GM19239 (cell line): ENCODE measurements at places on chromosomes 6 and 20.

DNA sequence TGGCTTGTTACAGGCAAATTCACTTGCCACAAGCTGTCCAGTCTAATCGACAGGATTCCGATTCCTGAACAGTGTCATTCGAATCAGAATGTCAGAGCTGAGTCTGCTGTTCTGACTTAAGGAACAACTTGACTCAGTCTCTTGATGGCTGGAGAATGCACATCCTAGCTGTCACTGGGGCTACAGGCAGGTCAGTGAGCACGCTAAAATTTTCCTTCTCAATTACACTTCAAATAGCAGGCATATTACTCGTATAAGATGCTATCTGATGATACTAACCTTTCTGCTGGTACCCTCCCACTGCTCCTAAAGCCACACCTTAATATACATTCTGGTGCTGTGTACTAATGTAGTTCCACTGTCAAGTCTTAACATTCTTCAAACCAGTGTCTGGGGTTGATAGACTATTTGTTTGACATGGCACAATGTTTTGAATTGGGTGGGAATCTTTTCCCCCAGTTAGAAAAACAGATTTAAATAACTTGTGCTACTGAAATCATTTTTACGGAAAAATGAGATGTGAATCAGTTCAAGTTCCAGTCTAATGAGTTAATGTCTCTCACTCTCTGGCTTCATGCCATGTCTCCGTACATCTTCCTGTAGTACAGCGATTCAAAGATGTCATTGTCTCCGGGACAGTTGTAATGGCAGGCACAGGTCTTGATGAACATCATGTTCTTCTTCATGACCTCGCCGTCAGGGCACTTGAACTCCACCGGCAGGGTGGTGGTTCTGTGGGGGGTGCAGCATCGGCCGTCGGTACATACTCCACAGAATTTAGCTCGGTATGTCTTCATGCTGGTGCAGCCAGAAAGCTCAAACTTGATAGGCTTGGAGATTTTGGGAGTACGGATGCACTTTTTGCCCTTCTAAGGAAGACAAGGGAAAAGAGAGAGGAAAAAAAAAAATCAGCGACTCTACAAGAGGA lies 2.2 kb downstream of the CCN2 start:
- DNase-seq, result no peak

DNA sequence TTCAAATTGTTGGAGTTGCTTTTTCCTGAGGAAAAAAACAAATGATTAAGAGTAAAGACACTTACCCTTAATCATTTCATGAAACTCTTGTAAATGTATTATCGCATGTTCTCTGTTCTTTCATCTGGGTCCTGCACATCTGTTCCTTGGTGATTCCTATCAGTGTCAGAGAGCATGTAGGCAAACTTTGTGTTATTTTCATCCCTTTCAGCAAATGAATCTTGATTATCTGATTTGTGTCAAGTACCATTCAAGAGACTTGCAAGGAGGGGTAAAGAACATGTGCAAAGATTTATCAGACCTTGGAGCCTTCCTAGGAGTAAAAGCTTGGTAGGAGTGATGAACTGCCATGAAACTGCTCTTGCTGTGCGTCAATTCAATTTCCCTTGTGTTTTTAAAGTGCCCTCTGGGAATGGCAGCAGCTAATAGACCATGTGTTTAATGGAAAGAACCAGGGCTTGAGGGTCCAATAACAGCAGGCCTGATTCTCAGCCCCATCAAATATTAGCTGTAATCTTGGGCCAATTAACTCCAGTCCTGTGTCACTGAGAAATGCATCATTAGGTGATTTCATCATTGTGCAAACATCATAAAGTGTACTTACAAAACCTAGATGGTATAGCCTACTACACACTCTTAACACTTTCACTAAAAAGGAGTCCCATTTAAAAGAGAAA lies 118.9 kb upstream of the CEP85L start:
- DNase-seq, result no peak

GRCh38 chr6:150354754-150355571 lies 13.8 kb upstream of the IYD start:
- no peak for DNase-seq

DNA sequence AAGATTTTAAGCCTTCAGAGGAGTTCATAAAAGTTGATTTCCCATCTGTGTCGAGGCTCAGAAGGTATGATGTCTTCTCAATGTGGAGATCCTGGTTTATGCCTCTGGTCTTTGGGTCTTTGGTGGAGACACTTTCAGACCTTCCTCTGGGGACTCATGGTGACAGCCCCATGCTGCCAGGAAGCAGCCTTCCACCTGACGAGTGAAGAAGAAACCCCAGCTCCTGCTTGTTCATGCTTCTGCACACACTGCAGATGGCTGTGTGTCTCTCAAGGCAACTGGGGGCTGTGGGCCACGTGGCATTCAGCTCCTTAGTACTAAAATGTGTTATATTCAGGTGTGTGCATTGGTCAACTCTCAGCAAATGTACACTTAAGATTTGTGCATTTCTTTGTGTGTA lies 4.9 kb upstream of the SCP2D1 start:
- no peak for DNase-seq

GRCh38 chr20:5652626-5653553 lies 97.3 kb upstream of the SHLD1 start:
- DNase-seq, result no peak

GRCh38 chr6:2665146-2666070 lies 85.3 kb downstream of the MYLK4 start:
- no peak for DNase-seq

DNA sequence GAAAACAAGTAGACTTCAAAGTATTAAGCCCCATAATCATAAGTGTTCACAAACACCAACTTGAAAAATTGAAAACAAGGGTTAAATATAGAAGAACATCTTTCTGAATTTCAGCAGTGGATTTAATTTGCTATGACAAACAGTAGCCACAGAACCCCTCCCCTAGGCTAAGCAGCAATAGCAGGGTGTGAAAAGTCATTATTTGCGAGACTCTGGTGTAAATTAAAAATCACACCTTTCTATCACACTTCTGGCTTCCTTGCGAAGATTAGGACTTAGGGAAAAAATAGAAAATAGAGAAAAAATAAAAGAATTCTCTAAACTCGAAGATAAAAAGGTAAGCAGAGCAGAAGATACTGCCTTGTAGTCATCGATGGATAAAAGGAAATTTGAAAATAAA lies 6.1 kb downstream of the SAMD3 start:
- no peak for DNase-seq

DNA sequence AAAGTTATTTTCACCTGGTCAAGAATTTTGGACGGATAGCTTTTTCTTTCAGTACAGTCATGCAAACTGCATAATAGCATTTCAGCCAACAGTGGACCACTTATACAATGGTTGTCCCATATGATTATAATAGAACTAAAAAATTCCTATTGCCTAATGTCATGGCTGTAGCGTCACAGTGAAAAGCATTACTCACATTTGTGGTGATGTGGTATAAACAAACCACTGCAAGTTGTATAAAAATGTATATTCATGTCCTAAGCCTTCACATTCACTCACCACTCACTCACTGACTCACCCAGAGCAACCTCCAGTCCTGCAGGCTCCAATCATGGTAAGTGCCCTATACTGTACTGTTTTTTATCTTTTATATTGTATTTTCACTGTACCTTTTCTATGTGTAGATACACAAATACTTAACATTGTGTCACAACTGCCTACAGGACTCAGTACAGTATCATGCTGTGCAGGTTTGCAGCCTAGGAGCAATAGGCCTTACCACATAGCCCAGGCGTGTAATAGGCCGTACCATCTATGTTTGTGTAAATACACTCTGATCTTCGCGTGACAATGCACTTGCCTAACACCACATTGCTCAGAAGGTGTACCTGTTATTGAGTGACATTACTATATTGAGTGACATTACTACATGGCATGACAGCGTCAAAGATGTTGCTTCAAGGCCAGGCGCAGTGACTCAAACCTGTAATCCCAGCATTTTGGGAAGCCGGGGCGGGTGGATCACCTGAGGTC lies 17.9 kb downstream of the ABHD12 start:
- no peak for DNase-seq

GRCh38 chr6:145096846-145097245 lies 638.5 kb downstream of the EPM2A start:
- no peak for DNase-seq

GRCh38 chr6:157570752-157571151 lies 189.8 kb downstream of the ZDHHC14 start:
- DNase-seq, result no peak

DNA sequence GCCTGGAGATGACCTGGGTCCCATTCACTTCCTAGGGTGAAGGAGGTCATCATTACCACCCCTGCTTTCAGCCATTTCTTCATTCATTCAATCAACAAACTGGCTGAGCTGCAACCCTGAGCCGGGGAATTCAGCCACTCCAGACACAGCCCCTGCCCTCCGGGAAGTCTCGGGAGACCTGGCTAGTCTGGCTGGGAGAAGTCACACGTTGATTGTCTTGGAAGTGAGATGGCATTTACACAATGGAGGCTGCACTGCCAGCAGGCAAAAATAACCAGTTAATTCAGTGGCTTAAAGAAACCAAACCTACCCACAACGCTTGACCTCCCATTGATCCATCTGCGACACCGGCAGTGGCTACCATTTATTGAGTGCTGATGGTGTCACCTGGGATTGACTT lies 2.0 kb upstream of the PMEPA1 start:
- no peak for DNase-seq

DNA sequence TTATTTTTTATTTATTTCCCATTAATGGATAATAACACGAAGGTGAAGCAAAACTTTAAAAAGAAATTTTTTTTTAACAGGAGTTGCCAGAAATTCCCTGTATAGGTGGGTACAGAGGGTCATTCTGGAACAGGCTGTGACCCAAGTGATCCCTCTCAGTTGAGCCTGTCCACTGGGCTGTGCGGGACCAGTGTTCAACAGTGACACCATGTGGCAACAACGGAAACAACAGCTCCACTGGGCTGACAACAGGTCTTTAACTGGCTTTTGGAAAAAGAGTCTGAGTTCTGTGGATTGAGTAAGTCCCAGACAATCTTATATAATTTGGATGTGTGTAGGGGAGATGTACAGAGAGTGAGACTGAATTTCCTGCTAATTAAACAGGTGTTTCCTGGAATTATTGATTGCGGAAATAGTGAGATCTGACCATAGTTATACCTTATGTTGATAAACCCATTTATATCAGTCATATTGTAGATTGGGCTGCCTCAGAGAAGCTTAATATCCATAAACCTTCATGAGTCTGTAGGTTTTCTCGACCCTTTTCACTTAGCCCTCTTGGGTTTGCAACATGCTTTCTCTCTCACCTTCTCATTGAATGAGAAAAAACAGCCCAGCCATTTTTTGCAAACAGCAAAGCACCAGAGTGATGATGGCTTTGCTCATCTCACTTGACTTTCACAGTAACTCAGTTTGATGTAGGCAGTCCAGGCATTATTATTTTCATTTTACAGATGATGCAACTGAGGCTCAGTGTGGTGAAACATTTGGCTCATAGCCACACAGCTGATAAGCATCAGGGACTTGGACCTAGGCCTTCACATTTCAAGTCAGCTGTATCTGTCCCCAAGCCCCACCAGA lies 17.5 kb downstream of the KIAA1755 start:
- DNase-seq, result no peak

DNA sequence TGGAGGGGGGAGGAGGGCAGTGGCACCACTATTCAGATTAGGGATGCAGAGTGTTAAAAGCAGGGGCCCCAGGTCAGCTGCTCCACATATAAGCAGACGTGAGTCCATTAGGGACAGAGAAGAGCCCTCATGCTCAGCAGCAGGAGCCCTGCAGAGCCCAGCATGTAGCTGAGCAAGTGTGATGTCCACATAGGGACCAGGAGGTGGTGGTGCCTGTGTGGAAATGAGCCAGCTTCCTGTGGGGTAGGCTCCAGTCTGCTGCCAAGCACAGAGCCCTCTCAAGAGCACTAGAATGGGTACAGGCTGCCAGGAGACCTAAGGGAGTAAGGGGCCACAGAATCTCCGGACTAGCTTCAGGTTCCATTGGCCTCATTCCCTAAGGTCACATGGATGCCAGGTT lies 57.9 kb upstream of the MLN start:
- DNase-seq, result no peak

DNA sequence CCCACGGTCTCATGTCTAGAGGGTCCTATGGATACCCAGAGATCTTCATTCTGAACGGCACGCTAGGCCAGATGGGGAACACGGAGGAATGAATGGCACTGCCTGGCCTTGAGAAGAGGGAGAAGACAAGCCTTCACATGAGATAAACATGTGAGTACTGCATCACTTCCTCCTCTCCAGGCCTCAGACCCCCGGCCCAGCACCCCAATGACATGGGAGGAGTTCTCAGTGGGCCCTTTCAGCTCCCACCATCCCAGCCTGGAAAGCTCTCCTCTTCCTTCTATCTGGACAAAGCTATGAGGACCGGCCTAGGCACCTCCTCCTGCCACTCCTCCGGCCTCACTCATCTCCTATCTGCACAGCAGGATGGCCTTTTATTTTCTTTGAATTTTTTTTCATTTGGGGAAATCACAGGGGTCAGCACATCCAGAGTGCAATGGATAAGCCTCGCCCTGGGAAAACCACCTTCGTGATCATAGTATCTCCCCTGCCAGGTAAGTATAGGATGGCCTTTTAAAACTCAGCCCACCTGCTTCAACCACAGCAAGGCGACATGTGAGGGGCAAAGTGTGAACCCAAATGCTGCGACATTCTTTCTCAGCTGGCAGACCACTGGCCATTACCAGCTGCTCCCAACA lies 39.2 kb upstream of the CDKN1A start:
- no peak for DNase-seq

DNA sequence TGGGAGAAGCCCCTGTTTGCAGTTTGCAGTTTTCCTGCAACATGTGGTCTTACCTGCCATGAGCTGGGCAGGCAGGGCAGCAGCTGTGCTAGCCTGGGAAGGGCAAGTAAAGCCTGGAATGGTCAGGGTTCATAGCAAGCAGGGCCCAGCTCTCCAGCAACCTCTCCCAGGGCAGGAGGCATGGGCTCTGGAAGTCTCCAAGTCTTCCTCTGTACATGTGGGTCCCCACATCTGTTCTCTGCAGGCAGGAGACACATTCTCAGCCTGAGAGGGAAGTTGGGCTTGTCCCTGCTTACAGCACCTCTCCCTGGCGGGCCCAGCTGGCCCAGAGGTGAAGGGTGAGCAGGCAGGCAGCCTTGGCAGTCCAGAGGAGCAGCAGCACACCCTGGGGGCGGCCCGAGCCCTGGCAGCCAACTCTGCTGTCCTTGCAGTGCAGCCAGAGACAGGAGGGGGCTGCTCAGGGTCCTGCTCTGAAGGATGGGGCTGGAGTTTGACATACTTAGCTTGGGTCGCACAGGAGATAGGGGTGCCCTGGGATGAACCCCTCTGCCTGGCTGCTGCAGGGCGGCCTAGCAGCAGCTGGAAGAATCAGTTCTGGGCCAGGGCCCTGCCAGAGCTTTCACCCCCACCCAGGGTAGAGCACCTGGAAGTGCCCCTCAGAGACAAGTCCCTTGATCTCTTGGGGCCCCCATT lies 176.0 kb downstream of the MRPL14 start:
- no peak for DNase-seq

GRCh38 chr6:45795678-45796077 lies 220.0 kb downstream of the CLIC5 start:
- DNase-seq, result no peak

- DNase-seq, result no peak
These were observed 3.8 kb upstream of the IER3 start for GRCh38 chr6:30747902-30748769.
